ENCODE measurements at places on chromosomes 4 and X.

DNA sequence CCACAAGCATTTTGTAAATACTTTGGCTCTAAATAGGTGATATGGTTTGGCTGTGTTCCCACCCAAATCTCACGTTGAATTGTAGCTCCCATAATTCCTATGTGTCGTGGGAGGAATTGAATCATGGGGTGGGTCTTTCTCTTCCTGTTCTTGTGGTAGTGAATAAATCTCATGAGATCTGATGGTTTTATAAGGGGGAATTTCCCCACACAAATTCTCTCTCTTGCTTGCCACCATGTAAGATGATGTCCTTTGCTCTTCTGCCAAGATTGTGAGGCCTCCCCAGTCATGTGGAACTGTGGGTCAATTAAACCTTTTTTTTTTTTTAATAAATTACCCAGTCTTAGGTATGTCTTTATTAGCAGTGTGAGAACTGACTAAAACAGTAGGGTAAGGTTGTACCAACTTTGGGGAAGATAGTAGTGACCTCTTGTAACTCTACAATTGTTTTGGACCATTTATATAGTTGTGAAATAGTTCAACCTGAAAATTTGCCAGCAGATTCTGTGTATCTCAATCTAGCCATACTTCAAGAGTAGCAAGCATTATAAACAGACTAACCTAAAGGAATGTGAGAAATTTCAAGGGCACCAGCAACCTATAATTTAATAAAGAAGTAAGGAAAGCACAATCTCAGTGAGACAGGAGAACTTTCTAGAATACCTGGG lies 727.8 kb downstream of the GRID2 start:
- DNase-seq, result no peak

- no peak for DNase-seq
These were observed 5.6 kb downstream of the TMEM255A start for GRCh38 chrX:120305531-120306141.

DNA sequence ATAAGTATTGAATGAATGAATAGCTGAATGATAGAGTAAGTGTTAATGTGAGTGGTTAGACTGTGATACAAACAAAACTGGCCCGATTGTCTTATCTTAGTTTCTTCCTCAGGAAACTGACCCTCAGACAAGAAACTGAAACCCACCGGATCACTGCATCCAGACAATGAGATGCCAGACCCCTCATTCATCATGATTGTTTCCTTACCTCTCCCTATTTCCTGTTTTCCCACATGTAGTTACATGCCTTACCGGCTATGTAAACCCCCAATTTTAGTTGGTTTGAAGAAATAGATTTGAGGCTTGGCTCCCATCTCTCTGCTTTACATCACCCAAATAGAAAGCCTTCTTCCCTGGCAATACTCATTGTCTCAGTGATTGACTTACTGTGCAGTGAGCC lies 218.9 kb upstream of the PPP1R2C start:
- no peak for DNase-seq

- no peak for DNase-seq
These were observed 2024.0 kb downstream of the PCDH7 start for GRCh38 chr4:32744211-32744610.
